ENCODE measurements at places on chromosomes 6 and 20. TPM values are rescaled to one million over a fixed set of nuclear protein-coding genes. Genes with fewer than 3 reads are reported as not detected.

GRCh38 chr6:137751768-137752560 lies 115.1 kb upstream of the TNFAIP3 start:
- no peak for DNase-seq

DNA sequence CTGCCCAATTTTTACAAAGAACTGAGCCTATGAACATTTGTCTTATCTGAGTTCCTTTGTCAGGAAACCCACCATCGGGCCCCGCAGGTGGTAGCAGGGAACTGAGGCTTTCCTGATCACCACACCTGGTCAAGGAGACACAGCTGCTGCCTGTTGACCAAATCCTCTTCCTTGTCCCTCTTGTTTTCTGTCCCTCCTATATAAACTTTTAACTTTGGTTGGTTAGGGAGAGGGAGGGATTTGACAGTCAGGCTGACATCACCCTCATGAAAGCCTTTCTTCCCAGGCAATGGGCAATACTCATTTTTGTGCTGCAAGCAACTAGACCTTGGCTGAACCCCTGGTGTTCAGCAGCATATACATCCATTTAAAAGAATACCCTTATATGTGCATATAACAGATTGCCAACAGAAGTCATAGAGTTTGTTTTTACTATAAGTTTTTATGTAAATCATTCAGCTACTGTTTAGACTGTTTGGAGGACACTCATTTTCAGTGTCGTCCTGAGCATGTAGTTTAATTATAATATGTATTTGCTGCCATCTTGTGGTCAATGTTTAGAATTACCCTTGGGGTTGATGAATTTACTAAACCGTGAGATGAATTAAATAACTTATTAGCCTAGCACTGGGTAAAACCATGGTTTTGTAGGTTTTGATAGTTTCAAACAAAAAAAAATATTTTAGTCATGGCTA lies 17.0 kb downstream of the CRISP1 start:
- DNase-seq: peak; percentile 36

Gene CTCFL
- total RNA-seq: not detected

Gene WFDC2
- total RNA-seq: not detected

Gene ANGPT4
- not detected for total RNA-seq

Gene METTL24
- not detected for total RNA-seq

Gene HSPA1L
- total RNA-seq: 0.44 TPM

Gene TPBG
- total RNA-seq: 19.0 TPM

Measured in glomerular endothelial cell (primary cell).